Cardiac muscle cell (in vitro differentiated cells and primary cell): ENCODE measurements at places on chromosomes 3 and 15. TPM values are rescaled to one million over a fixed set of nuclear protein-coding genes. Genes with fewer than 3 reads are reported as not detected.

Gene EXD1
- total RNA-seq: not detected in 2 replicates

Gene MITF
- 57.3 and 99.9 TPM in 2 replicates for total RNA-seq

Gene CHRNA5
- 2.3 and 4.0 TPM in 2 replicates for total RNA-seq

DNA sequence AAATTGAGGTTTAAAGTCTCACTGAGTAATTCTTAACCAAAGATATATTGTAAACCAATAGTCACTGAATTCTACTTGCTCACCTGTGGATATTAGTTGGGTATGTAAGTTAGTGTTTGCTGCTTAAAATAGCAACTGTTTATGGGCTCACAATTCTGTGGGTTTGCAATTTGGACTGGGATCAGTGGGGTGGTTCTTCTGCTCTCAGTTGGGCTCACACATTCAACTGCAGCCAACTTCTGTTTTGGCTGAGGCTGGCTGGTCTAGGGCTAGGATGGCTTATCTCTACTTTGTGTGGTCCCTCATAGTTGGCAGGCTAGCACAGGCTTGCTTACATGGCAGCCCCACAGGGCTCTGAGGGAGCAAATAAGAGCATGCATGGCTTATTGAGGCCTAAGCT lies 226.0 kb upstream of the LRRFIP2 start:
- no peak for DNase-seq

- DNase-seq: no peak
These were observed 119.9 kb upstream of the RASGRP1 start for GRCh38 chr15:38684440-38685010.

DNA sequence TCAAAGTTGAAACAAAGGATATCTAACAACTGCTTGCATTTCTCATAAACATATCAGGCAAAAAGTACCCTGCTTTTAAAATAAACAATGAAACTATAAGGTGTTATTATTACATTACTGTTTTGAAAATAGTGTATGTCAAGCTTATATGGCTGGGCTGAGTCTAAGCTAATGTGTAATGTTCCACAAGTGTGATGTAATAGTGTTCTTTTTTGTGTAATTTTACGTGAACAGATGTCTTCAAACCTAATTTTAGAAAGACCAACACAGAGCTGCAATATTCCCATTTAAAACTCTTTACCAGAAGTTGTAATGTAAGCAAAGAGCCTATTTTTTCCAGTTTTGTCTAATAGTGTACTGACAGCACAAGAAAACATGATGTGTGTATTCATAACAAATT lies 34.0 kb downstream of the MINDY2 start:
- DNase-seq: no peak

DNA sequence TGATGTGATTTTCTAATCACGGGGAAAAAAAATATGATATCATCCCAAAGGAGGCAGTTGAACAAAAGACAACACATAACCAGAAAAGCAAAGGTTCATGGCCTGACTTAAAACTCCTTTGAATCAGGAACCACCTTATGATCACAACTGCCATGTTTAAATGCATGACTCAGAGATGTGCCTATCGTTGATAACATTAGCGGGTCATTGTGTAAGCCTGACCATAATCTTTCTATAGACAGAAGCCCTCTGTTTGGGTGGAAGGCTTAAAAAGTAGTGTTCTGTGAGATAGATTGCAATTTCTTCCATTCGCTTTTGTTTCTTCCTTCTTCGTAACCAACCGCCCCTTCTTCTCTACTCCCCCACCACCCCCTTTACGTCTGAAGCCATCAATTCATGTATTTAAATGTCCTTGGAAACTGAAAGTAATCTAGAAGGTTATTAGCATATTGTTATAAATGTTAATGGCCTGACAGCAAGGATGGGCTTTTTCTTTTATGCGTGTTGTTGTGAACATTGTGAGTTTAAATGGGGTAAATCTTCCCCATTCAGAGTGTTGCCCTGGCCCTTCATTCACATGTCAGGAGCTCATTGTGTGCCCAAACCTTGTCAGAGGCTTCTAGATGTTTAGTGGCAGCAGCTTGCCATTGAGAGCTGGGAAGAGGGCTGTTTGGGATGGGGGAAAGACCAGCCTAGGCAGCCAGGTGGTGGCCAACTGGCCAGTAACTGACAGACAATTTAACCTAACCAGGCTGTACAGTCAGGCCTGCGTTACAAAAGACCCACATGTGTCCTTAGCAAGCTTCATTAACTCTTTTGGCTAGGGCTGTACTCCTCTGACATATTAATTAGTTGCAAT lies 64.5 kb downstream of the EPHA3 start:
- DNase-seq: no peak

GRCh38 chr3:171950373-171950772 lies 89.0 kb upstream of the FNDC3B start:
- peak; percentile 23 for DNase-seq

DNA sequence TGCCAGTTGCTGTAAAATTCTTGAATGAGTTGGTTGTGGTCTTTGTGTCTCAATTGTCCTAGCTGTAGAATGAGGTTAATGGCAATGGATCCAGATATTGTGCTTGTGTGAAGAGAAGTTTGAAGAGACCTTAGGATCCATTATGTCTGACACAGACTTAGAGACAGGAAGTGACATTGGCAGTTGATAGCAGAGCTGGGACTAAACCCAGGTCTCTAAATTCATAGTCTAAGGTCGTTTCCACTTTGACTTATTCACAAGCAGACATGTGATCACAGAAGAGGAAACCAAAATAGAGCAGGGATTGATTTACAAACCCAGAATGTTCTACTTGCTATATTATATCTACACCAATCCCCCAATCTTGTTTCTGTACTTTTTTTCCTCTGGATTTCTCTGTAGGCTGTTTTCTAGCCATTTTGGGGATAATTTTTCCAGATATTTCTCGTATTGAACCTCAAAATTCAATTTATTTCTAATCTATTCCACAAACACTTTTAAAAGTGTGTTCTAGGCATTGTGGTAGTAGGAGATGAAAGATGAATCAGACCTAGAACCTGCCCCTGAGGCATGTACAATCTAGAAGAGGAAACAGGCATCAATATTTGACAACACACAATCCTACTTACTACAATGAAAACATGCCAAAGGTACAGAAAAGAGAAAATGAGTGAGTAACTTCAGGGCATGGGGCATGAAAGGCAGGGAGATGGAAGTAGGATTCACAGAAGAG lies 123.3 kb downstream of the NFKBIZ start:
- no peak for DNase-seq

- no peak for DNase-seq
These were observed 3.4 kb downstream of the TIMP4 start for GRCh38 chr3:12155264-12155663.

- DNase-seq: no peak
These were observed 40.2 kb upstream of the ZFAND6 start for GRCh38 chr15:80019168-80019745.
